ENCODE measurements at places on chromosomes 7 and 10.

DNA sequence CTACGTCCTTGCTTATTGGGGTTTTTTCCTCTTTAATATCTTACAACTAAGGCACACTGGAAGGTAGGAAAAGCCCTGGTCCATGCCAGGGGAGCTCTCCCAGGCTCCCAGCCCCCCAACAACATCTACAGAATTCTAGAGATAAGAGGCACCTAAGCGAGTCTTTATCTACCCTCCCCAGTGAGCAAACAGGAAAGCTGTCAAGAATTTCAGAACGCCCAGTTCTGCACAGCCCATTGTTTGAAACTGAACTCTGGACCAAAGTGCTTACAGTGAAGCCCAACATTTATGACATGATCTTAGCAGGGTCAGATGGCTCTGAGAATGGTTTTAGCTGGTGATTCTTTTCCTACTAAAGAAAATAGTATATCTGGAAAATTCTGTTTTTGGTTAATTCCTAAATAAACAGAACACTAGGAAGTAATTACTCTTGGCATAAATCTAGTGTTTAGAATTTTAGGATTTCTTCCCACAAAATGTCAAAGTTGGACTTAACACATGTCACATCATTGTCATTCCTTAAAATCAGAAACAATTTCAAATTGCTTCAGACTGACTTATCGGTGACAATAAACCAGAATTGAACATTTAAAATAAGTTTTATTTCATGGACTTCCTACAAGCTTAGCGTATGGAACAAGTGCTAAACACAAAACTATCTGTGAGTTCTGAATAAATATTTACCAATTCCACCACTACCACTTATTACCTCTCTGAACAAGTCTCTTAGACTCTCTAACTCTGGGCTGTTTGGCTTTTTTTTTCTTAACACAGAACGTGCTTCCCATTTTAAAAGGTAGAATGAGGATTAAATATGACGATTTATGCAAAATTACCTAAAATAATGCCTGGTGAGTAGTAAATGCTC lies 31.3 kb upstream of the RNF32 start:
- DNase-seq: no peak

DNA sequence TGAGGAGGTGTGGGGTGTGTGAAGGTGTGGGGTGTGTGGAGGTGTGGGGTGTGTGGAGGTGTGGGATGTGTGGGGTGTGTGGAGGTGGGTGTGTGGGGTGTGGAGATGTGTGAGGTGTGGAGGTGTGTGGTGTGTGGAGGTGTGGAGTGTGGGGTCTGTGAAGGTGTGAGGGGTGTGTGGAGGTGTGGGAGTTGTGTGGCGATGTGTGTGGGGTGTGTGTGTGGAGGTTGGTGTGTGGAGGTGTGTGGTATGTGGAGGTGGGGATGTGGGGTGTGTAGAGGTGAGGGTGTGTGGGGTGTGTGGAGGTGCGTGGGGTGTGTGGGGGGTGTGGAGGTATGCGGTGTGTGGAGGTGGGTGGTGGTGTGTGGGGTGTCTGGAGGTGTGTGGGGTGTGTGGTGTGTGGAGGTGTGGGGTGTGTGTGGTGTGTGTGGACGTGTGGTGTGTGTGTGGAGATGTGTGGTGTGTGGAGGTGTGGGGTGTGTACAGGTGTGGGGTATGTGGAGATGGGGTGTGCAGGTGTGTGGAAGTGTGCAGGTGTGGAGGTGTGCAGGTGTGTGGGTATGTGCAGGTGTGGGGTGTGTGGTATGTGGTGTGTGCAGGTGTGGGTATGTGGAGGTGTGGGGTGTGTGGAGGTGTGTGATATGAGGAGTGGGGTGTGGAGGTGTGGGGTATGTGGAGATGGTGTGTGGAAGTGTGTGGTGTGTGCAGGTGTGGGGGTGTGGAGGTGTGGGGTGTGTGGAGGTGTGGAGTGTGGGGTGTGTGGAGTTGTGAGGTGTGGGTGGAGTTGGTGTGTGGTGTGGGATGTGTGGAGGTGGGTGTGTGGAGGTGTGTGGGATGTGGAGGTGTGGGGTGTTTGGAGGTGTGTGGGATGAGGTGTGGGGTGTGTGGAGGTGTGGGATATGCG lies 34.5 kb downstream of the SPDYE17 start:
- DNase-seq: no peak

- peak; percentile 97 for DNase-seq
Observed at GRCh38 chr7:5694912-5695726, 86.3 kb downstream of the RNF216 start.

- no peak for DNase-seq
Observed at GRCh38 chr10:132532179-132532578, 5.4 kb upstream of the INPP5A start.

GRCh38 chr7:128045766-128046165 lies 14.5 kb upstream of the LRRC4 start:
- peak; percentile 74 for DNase-seq
